ENCODE measurements at places on chromosomes 11 and 22.

DNA sequence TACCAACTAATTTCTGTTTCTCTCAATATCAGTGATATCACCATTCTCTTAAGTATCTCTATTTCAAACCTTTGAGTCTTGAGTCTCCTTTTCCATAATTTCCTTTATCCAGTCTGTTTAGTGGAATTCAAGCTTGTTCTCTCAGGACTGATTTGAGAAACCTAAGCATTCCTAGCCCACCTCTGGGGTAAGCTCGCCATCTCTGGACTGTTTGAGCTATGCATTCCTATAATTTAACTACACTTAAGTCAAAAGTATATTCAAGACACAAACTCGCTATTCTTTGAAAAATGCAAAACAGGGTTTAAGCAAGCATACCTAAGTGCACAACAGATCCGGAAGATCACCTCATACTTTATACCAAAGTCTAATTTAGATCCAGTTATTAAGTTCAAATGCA, 2.1 kb upstream of the DLAT start:
- DNase-seq: no peak

DNA sequence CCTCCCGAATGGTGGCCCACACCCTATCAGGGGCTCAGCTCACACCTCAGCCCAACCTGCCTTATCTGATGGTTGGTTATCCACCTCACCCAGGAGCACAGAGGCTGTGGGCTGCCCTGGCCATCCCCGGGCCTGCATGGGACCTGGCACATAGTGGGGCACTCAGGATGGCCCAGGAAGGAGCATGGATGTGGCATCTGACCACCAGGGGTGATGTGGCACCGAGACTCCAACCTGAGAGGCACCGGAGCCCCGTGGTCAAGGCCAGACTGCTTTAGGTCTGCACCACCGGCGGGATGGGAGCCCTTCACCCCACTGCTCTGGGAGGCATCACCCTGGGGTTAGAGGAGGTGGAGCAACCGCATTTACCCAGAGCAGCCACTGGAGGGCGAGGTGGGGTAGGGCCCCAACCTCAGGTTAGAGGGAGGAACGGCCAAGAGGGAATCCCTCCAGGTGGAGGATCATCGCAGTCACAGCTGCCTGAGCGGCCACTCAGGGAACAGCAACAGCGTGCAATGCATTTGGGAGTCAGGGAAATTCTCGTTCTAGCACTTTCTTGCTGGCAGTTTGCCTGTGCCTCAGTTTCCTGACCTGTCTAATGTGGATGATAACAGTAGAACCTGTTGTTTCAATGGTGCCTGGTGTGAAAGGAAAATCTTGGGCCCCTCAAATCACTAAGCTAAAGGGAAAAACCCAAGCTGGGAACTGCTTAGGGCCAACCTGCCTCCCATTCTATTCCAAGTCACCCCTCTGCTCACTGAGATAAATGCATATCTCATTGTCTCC, 52.9 kb upstream of the CARS1 start:
- DNase-seq: peak; percentile 37

- no peak for DNase-seq
These were observed 85.4 kb downstream of the MYO18B start for GRCh38 chr22:25827415-25827814.

DNA sequence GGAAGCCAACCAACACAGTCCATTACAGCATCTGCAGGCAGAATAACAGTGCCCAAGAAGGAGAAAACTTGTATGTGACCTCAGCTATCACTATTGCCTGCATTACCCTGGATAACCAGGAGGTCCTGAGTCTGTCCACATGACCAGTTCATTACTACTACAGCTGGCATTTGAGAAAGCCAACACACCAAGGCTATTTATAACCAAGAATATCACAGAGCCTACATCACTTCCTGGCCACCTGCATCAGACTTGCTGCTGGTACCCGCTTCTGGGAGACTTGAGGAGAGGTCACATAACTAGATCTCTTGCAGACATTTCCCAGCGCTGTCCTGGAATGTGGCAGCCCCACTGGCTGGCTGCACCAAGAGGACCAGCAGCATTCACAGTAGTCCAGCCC, 11.1 kb upstream of the OR56B4 start:
- DNase-seq: peak; percentile 7

DNA sequence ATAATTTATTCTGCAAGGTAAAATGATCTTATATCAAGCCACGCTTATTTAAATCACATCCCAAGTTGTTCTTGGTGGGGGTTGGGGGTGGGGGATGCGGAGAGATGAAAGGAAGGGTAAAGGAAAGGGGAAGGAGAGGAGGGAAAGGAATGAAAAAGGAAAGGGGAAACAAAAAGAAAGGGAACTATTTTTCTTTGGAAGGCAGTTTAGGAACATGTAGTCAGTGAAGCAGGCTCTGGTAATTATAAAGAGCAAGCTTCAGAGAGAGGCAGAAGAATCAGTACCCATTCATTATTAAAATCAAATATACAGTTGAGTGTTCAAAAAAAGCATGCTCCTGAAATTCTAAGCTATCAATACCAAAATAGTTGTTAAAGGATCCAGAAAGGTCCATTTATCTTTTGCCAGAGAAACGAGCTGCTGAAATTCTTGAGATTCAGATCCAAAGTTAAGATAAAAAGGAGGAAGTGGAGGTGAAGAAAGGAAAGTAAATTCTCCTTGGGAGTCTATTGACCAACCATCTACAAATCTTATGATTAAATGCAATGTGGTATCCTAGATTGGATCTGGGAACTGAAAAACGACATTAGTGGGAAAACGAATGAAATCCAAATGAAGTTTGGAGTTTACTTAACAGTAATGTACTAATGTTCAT, 107.4 kb downstream of the SGSM3 start:
- no peak for DNase-seq

All from kidney tubule cell (primary cell).